ENCODE measurements at places on chromosomes 1 and 21.

DNA sequence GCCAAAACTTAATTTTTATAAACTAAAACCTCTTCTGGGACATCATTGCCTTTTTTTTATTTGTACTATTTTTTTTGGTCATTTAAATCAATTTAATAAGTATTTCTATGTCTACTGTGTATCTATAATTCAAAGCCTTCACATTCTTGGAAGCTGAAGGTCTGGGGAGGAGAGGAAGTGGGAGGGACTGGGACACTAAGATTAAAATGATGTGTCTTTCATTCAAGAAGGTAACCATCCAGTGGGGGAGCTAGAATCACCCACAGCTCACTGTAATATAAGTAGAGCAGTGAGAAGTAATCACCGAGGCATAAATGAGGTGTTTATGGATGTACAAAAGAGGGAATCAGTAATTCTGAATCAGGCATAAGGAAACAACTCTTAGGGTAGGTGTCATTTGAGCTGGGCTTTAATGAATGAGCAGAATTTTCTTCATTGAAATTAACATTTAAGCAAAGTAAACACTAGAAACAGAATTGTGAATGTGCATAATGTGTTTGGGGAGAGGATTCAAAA lies 52.8 kb downstream of the PTGER3 start:
- no peak for DNase-seq

GRCh38 chr1:213127074-213127473 lies 76.0 kb downstream of the RPS6KC1 start:
- no peak for DNase-seq

- no peak for DNase-seq
Observed at GRCh38 chr1:213686983-213687382, 300.8 kb upstream of the PROX1 start.

DNA sequence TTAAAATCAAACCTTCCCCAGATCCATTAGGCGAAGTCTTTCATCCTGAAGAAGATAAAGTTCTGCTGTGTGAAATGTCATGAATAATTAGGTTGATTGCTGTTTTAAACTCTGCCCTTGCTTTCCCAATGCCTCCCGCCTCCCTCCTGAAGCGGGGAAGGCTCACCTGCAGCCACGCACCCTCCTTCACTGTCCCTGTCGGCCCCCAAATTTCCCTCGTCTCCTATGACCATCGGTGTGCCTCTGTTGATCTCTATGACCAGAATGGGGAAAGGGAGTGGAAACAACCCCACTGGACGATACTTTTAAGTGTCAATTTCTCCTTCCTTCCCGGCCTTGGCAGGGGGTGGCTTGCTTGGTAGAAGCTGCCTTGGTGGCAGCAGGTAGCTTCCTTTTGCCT lies 35.1 kb downstream of the LHX4 start:
- DNase-seq = no peak

All from activated CD8-positive, alpha-beta memory T cell treated with anti-CD3 and anti-CD28 coated beads for 1 hour (primary cell).